Activated naive CD4-positive, alpha-beta T cell treated with anti-CD3 and anti-CD28 coated beads, Interleukin-2, amount 50 U/mL, for 72 hours (primary cell): ENCODE measurements at places on chromosomes 3 and 15.

- DNase-seq = no peak
Measured at GRCh38 chr3:64031540-64032508, 8.5 kb upstream of the PSMD6 start.

DNA sequence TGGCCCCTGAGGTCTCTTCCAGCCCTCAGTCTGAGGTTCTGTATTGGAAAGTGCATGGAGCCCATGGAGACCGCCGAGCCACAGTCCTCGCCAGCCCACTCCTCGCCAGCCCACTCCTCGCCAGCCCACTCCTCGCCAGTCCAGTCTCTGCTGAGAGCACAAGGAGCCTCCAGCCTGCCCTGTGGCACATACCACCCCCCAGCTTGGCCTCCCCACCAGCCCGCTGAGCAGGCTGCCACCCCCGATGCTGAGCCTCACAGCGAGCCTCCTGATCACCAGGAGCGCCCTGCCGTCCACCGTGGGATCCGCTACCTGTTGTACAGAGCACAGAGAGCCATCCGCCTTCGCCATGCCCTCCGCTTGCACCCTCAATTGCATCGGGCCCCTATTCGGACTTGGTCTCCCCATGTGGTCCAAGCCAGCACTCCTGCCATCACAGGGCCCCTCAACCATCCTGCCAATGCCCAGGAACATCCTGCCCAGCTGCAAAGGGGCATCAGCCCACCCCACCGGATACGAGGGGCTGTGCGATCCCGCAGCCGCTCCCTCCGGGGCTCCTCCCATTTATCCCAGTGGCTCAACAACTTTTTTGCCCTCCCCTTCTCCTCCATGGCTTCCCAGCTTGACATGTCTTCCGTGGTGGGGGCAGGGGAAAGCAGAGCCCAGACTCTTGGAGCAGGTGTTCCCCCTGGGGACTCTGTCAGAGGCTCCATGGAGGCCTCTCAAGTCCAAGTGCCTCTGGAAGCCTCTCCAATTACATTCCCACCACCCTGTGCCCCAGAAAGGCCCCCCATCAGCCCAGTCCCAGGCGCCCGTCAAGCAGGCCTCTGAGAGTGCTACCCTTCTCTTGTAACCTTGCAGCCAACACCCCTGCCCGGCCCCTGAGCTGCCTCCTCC, 40.9 kb downstream of the PML start:
- no peak for DNase-seq

DNA sequence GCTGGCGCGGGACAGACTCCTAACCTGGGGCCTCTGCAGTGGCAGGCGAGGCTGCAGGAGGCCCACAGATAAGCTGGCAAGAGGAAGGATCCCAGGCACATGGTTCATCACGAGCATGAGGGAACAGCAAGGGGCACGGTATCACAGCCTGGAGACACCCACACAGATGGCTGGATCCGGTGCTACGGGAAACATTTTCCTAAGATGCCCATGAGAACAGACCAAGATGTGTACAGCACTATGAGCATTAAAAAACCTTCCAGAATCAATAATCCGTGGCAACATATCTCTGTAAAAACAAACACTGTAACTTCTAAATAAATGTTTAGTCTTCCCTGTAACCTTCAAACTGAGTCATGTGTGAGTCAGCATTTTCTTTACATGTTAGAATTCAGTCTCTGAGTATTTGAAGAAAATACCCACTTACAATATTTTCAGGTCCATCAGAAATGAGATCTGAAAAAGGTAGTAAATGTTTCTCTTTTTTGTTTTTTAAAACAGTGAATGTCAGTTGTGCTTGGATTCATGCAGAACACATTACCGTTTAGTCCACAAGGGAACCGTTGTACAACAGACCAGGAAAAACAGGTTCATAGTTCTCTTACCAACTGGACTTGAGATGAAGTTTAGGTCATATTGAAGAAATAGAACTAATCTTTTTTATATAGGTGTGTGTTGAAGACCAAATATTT, 75.9 kb downstream of the BOC start:
- DNase-seq = no peak

- no peak for DNase-seq
Measured at GRCh38 chr3:44920081-44920480, 45.7 kb downstream of the TGM4 start.

GRCh38 chr3:73409138-73409763, 215.5 kb downstream of the PDZRN3 start:
- no peak for DNase-seq

- DNase-seq = no peak
Measured at GRCh38 chr15:95995375-95996168, 334.9 kb upstream of the NR2F2 start.

DNA sequence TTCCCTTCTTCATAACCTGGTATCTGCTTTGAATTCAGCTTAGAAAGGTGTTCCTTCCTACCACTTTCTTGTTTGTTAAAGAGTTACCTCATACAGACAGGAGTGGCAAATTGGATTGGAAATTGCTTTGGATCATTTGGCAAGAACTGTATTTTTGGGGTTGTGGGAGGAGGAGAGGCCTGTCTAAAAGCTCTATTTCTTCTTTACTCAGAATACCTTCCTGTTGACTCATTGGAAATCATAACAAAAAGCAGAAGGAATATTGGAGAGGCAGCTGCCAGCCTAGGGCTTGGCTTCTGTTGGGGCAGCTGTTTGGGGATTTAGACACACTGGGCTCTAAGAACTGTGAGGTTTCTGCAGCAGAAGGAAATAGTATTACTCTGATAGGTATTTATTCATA, 14.2 kb downstream of the IQGAP1 start:
- DNase-seq = no peak

DNA sequence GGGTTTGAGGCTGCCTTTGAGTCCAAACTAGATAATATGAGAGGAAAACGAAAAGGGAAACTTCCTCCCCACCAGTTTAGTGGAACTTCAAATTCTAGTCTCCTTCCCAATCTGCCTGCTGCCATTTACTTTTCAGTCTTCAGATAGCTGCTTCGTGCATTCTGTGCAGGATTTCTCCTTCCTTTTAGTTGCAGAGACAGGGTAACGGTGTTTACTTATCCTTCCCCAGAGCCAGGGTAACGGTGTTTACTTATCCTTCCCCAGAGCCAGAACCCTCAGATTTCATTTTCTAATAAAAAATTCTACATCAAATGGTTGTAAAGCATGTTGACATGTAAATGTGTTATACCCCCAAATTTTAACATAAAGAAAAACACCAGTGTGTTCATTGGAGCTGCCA, 282.6 kb downstream of the VPS13C start:
- no peak for DNase-seq
